ENCODE measurements at places on chromosomes 7 and 10.
A peak's percentile ranks its signal among the peaks of the same experiment; 100 is the strongest.

- DNase-seq: no peak
Observed at GRCh38 chr10:36026081-36026480, 384.0 kb upstream of the FZD8 start.

- no peak for DNase-seq
Observed at GRCh38 chr10:43408331-43408709, 666 bp downstream of the HNRNPF start.

DNA sequence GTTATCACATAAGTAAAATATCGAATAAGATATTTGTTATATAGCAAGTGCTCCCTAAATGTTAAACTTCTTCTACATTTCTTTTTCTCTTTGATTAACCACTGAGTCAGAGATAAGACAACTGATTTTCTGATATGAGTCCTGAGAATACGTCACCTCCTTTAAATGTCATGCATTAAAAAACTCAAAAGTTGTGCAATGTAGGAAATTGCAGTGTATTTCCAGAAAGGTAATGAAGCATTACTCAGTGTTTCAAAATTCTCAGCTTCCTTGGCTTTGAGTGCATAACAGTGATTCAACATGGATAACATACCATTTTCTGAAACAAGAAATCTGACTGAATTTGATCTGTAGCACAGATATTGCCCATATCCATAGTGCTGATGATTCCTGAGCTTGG lies 155.8 kb downstream of the BMPER start:
- DNase-seq: peak; percentile 61

DNA sequence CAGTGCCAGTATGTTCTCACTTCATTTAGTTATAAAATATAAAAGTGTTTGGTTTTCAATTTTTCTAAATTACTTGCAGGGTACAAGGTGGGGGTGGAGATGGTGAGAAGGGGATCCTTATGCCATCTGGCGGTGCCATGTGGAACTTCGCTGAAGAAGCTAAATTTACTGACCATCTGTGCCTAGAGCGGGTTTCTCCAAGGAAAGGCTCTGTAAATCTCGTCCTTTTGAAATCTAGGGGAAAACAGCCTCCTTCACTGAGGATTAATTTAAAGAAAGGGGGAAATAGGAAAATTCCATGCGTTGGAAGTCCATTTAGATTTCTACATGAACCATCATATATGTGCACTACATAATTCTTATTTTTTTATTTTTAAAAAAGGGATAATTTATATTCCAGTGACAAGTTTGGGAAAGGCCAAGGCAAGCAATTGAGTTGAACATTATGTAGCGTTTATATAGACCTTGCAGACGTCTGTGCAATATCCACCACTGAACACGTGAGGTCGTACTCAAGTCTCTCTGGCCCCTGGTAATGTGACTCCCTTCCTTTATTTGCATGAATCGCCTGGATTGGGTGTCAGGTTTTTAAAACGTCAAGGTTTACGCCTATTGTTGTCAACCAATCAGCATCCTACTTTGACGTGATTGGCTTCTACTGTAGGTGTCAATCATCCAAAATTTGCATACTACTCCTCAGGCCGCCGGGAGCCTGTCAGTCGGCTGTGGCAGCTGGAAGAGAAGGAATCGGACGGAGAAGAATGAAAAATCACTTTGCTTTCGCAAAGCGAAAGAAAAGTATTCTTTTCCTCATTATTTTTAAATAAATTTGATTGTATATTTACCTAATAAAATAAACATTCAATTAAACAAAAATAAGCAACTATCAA lies 297.1 kb upstream of the NFE2L3 start:
- DNase-seq: peak; percentile 91

- no peak for DNase-seq
Observed at GRCh38 chr10:83954193-83954799, 185.0 kb upstream of the GHITM start.

DNA sequence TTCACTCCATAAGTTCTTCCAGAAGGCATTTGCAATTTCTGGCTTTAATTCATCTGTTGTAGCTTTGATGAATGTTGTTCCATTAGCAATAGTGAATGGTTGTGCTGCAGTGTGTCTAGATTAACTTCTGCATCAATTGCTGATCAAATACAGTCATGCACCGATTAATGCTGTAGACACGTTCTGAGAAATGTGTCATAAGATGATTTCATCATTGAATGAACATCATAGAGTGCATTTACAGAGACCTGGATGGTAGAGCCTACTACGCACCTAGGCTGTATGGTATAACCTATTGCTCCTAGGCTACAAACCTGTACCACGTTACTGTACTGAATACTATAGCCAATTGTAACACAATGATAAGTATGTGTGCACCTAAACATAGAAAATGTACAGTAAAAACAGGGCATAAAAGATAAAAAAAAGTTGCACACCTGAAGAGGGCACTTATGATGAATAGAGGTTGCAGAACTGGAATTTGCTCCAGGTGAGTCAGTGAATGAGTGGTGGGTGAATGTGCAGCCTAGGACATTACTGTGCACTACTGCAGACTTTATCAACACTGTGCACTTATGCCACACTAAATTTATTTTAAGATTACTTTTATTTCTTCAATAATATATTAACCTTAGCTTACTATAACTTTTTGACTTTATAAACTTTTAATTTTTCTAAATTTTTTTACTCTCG lies 170.7 kb downstream of the HERPUD2 start:
- no peak for DNase-seq

- no peak for DNase-seq
Observed at GRCh38 chr7:157419035-157419293, 82.2 kb downstream of the DNAJB6 start.

DNA sequence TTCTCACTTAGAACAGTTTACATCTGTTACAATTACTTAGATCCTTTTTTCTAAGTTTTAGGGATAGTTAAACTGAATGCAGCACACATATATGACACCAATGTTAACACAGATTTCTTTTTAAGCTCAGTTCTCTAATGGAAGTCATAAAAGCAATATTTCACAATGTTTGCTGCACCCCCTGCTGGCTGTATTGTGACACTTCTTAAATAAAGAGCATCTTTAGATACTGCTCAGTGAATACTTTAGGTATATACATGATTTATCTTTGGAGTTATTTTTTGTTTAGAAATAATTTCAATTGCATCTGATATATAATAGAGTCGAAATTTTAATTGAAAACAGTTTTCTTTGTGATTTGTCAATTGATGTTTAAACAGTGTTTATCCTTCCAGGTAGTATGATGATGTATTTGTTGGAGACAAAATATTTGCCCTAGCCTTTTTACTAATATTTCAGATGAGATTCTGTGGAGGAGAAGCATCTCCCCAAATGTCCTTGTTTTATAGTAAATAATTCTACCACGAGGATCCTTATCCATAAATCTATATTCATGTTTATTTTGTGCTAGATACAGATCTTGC lies 174.4 kb downstream of the ST7 start:
- DNase-seq: peak; percentile 11

All from BJ (cell line).